ENCODE measurements at places on chromosomes 7 and 10.

- DNase-seq = no peak
These were observed 1.1 kb upstream of the HSPA12A start for GRCh38 chr10:116743266-116744064.

- no peak for DNase-seq
These were observed 11.1 kb downstream of the PTPN12 start for GRCh38 chr7:77548206-77548605.

- DNase-seq = no peak
These were observed 59.5 kb upstream of the PRPS1L1 start for GRCh38 chr7:18087026-18087686.

- DNase-seq = no peak
These were observed 43.8 kb downstream of the ARL4A start for GRCh38 chr7:12731214-12731656.

- DNase-seq = no peak
These were observed 5.9 kb downstream of the HECW1 start for GRCh38 chr7:43118313-43118712.

- no peak for DNase-seq
These were observed 12.9 kb downstream of the ATP6V1F start for GRCh38 chr7:128875523-128875948.

DNA sequence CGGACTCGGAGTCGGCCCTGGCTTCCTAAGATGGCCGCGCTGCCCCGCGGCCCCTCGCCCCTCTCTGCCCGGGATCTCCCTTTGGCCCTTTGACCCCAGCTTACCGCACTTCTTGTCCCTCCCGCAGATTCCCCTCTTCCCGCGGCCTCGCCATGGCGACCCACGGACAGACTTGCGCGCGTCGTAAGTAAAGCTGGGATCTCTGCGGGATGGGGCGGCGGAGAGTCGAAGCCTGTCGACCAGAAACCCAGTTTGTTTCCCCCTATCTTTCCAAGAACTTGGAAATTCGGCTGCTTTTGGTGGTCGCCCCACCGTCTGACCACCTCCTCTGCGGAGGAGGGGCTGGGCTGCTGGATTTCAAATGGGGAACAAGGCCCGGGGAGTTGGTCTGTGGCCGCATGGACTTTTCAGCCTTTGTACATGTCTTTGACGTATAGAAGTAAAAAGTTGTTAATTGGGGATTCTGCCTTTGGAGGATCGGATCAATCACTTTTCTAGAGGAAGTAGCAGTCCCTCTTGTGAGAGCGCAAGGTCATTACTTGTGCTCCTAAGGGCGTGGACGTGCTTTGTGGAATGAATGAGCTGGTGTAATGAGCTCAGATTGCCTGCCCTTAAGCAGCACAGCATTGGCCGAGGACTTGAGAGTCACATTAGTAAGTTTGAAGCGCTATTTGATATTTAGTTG is 553 bp downstream of the VDAC2 start:
- DNase-seq = peak; percentile 72

GRCh38 chr7:30347226-30348082 is 63.1 kb downstream of the ZNRF2 start:
- DNase-seq = no peak

DNA sequence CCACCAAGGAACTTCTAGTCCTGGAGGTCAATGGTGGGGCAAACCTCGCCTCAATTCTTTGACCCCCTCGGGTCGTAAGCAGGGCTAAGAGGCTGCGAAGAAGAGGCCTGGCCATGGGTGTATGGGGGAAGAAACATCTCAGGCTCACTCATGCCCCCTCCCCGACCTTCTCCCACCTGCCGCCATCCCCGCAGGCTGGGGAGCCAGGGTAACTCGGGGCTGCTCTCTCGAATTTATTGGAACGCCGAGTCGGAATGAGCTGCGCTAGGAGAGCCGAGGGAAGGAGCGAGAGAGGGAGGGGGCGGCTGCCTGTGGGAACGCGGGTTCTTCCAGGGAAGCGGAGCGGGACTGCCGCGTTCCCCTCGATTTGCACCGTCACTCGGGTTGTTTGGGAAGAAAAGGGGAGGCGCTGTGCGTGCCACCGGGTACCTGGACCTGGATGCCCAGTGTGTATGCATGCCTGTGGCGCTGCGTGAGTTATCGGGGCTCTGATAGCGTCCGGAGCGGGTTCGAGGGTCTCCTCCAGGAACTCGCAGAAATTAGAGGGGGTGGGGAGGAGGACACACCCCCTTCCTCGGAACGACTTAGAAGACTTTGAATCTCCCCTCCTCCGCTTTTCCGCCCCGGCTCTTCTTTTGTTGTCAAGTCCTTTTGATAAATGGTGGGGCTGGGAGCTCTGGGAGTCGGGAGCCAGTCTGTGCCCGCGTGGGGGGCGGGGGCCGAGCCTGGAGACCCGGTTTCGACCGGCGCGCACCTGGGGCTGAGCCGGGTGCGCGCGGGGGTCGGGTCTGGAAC is 1.8 kb upstream of the ZNF503 start:
- no peak for DNase-seq

DNA sequence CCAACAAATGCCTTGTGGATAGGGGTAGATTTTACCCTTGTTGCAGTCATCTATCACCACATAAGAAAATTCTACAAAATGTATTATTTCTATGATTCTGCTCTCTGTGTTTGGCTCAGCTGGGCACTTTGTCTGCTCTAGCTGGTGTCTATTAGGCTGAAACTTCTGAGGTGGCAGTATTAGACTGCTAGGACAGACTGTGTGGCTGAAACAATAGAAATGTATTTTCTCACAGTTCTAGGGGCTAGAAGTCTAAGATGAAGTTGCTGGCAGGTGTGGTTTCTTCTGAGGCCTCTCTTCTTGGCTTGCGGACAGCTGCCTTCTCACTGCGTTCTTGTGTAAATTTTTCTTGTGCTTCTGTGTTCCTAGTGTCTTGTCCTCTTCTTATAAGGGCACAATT is 1139.6 kb upstream of the LRRTM3 start:
- no peak for DNase-seq

DNA sequence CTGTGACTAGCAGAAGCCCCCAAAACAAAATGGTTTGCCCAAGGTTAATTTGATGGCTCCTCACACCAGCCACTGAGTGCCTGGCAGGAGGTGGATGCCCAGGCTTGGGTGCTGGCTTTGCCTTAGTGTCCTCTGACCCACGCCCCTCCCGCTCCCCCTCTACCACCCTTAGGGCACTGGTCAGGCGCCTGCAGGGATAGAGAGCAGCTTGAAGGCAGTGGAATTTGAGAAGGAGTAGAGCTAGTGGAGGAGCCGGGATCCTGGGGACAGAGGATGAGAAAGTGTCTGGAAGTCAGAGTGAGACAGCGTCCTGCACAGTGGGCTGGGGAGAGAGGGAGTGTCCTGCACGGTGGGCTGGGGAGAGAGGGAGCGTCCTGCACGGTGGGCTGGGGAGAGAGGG is 139.4 kb downstream of the DNAJB6 start:
- DNase-seq = peak; percentile 24

DNA sequence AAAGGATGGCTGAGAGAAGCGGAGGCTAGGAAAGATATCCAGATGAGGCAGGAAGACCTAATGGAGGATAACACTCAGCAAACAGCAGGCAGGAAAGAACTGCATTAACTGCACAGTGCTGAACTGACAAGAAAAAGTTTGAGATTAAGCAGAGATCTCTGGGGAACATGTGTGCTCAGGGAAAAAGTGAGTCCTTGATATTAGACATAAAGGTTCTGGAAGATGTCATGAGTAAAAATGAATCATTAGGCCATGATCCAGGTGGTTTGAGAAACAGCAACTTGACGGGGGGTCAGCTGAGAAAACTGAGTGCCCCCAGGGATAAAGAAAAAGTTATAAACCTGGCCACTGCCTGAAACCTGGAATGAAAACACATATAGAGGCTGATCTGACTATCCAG is 27.3 kb upstream of the ANK3 start:
- no peak for DNase-seq

DNA sequence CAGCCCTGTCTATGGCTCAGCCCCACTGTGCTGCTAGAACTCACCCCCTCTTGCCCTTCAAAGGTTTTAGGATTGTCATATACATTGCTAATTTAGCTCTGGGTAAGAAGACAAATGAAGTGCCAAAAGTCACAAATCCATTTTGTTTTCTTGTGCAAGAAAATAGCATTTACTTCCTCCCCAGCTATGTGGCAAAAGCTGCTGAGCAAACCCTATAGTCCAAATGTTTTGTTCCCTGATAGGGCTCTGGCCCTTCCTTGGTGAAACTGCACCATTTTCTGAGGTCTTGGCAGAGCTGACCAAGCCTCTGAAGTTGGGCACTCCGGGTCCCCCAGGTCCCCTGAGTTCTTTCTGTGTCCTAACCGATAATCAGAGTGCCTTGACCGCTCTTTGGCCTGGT is 84.1 kb upstream of the GJD4 start:
- DNase-seq = no peak

DNA sequence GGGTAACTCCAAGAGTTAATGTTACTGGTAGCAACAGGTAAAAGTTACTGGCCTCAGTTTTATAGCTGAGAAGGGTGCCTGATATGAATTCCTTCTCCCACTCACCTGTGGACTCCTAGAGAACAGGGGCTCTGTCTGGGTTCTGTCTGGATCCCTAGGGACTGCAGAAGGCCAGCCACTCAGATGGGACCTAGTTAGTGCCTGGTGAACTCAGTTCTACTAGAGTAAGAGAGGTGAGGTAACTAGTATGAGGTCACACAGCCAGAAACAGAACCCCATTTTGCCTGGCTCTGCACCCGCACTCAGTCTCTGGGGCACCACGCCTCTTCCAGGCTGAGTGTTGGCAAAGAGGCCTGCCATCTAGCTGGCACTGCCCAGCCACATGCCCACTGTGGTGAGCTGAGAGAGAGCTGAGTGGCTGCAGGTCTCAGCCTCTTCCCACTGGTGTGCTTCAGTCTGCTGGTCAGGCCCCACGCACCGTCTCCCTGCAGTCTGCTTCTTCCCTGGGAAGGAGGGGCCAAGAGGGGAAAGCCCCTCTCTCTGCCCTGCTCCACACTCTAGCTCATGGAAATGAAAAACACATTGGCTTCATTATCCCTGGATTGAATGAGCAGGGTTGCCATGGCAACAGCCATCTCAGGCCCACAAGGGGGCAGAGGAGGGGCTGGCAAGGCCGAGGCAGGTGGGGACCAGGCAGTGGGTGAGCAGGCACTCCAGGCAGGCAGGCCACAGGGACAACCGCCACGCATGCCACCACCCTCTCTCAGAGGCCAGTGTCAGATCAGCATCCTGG is 110.6 kb downstream of the ZMIZ1 start:
- DNase-seq = no peak

- no peak for DNase-seq
These were observed 31.1 kb downstream of the SLC26A4 start for GRCh38 chr7:107691716-107692115.
